Peyer's patch (tissue), 4 donors: ENCODE measurements at places on chromosomes 5 and 9. TPM values are rescaled to one million over a fixed set of nuclear protein-coding genes. Genes with fewer than 3 reads are reported as not detected.

The CAMK4 gene
- 3.5 TPM for total RNA-seq

DNA sequence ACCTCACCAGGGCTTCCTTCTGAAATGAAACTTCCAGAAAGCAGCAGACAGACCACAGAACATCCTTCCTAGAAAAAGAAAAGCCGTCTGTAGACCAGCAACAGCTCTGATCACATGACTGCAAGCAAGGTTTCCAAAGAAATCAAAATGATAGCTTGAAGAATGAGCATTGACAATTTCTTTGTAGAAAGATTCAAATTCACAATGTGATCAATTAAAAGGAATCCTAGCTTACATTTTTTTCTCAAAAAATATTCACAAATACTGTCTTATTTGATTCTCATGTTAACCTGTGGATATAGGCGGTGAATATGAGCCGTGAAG, 144.9 kb downstream of the MTX3 start:
- H3K4me3 ChIP-seq: no peak overlapping the region
- H3K4me1 ChIP-seq: no peaks in the 10 kb centered on the region
- H3K36me3 ChIP-seq: no peaks in the 10 kb centered on the region
- no peaks in the 10 kb centered on the region for H3K27me3 ChIP-seq
- no peak overlapping the region for H3K27ac ChIP-seq

The SNCAIP gene
- total RNA-seq: 12.4 TPM

The GABRA1 gene
- total RNA-seq: not detected

DNA sequence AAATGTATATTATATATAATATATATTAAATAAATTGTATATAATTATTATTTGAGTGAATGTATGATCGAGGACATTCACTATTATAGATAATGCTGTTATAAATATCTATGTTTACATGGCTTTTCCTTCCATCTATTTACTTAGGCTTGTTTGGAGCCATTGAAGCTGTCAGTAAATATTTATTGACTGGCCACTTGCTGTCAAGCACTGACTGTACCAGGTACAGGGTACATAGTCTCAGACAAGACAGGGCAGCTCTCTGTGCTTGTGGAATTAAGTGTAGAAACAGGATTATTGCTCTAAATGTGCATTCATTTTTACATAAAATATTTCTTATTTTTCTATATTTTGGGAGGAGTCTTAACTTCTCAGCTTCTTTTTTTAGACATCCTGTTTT, 16.4 kb downstream of the FAXDC2 start:
- peaks cover 5% of the 10 kb centered on the region for H3K4me1 ChIP-seq
- H3K4me3 ChIP-seq: no peak overlapping the region
- H3K27me3 ChIP-seq: no peaks in the 10 kb centered on the region

- no peak overlapping the region for H3K27ac ChIP-seq
- no peak overlapping the region for H3K4me3 ChIP-seq
- H3K27me3 ChIP-seq: no peaks in the 10 kb centered on the region
- H3K4me1 ChIP-seq: no peaks in the 10 kb centered on the region
Measured at GRCh38 chr5:108430931-108431608, 49.2 kb upstream of the FBXL17 start.

DNA sequence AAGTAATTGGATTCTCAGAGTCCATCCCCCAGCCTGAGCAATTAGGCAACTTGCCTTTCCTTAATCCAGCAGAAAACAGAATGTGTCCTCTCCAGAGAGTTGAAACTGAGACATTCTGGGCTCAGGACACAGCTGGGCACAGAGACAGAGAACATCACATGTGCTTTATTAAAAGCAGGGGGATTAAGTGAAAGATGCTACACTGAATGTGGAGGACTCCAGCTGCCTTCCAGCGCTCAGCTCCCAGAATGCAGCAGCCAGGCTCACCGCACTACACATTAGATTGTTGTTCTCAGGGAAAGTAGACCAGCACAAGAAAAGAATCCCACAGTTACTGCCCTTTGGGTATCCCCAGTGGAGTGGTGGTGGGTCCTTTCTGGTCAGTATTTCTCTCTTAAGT, 141.6 kb upstream of the IL12B start:
- no peak overlapping the region for H3K27ac ChIP-seq
- no peaks in the 10 kb centered on the region for H3K27me3 ChIP-seq
- H3K4me3 ChIP-seq: no peak overlapping the region
- DNase-seq: no peak
- H3K4me1 ChIP-seq: no peaks in the 10 kb centered on the region

GRCh38 chr9:136848393-136849037, 694 bp upstream of the PHPT1 start:
- peak overlapping the region; percentile 78 for H3K4me3 ChIP-seq
- peak; percentile 75 for DNase-seq
- H3K27ac ChIP-seq: peak overlapping the region; percentile 85
- H3K4me1 ChIP-seq: peaks cover 43% of the 10 kb centered on the region

The SMIM33 gene
- 1.2 TPM for total RNA-seq

The C7 gene
- 60.1 TPM for total RNA-seq

- H3K4me3 ChIP-seq: no peak overlapping the region
- H3K27ac ChIP-seq: no peak overlapping the region
- no peaks in the 10 kb centered on the region for H3K36me3 ChIP-seq
- H3K4me1 ChIP-seq: peaks cover 21% of the 10 kb centered on the region
- no peak for DNase-seq
Measured at GRCh38 chr9:137464291-137464999, 5.3 kb upstream of the NSMF start.

DNA sequence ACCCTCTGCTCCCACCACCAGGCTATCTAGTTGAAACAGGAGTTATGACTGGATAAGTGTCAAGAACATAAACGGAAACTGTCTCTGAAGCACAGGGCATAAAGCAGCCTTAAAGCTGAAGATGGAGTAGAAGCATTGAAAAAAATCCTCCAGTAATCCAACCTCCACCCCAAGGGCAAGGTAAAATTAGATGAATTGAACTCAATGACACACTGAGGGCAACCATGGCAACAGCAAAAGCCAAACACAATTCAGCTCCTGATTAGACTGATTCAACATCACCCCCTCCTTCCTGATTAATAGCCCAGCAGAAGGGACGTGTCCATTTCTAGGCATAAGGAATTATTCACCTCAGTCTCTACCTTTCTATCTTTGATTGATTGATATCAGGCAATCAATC, 183.2 kb upstream of the MAP3K1 start:
- DNase-seq: no peak
- H3K36me3 ChIP-seq: no peaks in the 10 kb centered on the region
- H3K4me3 ChIP-seq: no peak overlapping the region
- H3K4me1 ChIP-seq: no peaks in the 10 kb centered on the region

The CCL19 gene
- not detected for total RNA-seq

The TMEM215 gene
- total RNA-seq: not detected

- H3K36me3 ChIP-seq: no peaks in the 10 kb centered on the region
- H3K27ac ChIP-seq: no peak overlapping the region
- no peak for DNase-seq
- H3K4me1 ChIP-seq: no peaks in the 10 kb centered on the region
- H3K4me3 ChIP-seq: no peak overlapping the region
Measured at GRCh38 chr5:122713041-122713440, 61.8 kb upstream of the SNX2 start.

DNA sequence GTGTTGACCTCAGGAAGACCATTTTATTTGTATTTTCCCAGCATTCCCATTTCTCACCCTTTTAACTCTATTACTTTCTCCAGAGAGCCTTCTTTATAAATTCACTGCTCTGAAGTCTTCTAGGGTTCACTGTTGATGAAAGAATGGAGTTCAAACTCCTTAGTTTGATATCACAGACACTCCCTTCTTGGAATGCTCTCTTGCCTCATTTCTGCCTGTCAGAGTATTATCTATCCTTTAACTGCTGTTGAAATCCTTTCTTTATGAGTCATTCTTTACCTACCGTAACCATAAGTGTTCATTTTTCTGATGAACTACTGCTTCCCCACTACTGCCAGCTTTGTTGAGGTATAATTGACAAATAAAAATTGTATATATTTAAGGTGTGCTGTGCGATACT, 4.3 kb downstream of the RIC1 start:
- no peaks in the 10 kb centered on the region for H3K4me1 ChIP-seq
- H3K4me3 ChIP-seq: no peak overlapping the region
- no peaks in the 10 kb centered on the region for H3K27me3 ChIP-seq
- no peaks in the 10 kb centered on the region for H3K36me3 ChIP-seq
- DNase-seq: no peak
